ENCODE measurements at places on chromosomes 5 and 9.

DNA sequence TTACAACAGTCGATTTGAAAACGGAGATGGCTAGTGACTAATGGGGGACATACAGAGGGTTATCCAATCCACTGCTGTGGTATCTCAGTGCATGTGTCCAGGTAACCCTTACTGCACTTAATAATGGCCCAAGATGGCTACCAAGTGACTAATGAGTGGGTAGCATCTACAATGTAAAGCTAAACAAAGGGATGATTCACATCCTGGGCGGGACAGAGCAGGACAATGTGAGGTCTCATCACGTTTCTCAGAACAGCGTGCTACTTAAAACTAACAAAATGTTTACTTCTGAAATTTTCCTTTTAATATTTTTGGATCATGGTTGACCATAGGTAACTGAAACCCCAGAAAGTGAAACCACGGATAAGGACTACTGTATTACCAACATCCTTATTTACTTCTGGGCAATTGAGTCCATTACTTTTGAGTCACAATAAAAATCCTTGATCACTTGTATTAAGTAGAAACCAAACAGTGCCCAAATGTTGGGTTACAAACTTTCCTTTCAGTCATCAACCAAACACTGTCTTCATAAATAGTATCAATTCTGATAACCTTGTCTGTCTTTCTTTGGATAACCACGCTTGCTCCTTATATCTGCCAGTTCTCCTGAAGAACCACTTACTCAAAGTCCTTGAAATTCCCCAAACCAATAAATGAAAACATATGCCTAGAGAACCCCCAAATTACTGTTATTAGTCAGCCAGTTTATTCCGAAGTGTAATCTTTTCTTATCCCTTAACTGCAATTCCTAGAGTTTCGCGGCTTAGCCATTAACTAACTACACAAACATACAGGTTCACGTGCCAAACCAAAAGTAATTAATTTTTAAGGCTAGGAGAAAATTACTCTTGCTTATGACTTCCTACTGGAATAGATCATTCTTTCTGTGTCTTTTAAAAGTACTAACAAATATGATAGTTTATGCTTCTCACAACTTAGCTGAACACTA, 59.7 kb downstream of the ELL2 start:
- DNase-seq, result no peak

- no peak for DNase-seq
Observed at GRCh38 chr5:13783726-13784125, 160.8 kb downstream of the DNAH5 start.

DNA sequence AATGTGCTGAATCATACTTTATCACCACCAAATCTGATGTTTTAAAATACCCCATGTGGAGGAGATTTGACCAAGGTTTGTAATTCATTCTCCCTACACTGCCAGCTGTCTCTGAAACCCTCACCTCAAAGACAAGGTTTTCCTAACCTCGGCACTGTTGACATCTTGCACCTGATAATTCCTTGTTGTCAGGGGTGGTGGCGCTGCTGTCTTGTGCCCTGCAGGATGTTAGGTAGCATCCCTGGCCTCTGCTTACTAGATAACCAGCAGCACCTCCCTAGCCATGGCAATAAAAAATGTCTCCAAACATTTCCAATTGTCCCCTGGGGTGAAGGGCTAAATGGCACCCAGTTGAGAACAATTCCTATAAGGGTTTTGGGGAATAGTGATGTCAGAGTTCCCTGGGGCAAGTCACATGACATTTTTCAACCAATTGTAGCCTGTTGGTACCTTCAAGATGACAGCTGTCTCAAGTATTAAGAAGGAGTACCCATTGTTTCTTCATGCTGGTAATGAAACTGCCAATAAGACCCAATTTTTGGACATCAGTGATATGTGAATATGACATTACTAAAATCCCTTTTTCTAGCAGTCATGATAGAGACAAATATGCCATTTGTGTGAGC, 160.6 kb upstream of the PLCXD3 start:
- DNase-seq, result no peak

- no peak for DNase-seq
Observed at GRCh38 chr5:153352685-153353219, 137.7 kb upstream of the GRIA1 start.

- peak; percentile 55 for DNase-seq
Observed at GRCh38 chr5:218457-219291, 554 bp downstream of the SDHA start.

DNA sequence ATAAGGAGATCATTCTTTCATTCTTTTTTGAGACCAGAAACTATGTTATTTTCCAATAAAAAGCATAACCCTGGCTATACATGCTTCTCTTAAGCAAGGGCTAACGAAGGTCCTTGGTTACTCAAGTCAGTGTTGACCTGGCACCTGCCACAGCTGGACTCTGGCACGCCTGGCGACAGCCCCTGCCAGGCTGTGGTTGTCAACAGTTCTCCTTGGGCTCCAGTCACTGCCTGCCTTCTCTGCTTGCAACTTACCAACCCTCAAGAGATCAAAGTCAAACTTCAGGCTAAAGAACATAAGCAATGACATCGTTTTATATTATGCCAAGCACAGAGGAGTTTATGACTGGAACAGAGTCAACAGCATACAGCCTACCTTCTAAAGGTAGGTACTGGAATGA, 61.4 kb upstream of the TBC1D9B start:
- DNase-seq, result no peak

DNA sequence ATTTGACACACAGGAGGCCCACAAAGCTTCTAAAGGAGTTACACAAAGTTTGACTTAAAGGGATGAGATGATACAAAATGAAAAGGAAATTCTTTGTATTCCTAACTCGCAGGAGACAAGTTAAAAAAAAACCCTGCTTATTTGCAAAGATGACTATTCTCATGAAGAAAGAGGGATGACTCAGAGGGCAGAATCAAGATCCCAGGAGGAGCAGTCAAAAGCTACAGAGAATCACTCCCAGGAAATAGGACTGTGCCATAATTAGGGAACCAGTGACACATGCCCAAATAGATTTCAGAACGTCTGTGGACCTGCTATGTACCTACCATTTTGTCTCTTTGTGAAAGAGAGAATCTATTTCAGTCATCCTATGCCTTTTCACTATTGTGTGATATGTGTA, 103.5 kb upstream of the ARRDC3 start:
- DNase-seq, result no peak

- DNase-seq, result no peak
Observed at GRCh38 chr9:6557883-6558616, 87.5 kb downstream of the GLDC start.

- no peak for DNase-seq
Observed at GRCh38 chr5:171270136-171270535, 38.9 kb upstream of the TLX3 start.

DNA sequence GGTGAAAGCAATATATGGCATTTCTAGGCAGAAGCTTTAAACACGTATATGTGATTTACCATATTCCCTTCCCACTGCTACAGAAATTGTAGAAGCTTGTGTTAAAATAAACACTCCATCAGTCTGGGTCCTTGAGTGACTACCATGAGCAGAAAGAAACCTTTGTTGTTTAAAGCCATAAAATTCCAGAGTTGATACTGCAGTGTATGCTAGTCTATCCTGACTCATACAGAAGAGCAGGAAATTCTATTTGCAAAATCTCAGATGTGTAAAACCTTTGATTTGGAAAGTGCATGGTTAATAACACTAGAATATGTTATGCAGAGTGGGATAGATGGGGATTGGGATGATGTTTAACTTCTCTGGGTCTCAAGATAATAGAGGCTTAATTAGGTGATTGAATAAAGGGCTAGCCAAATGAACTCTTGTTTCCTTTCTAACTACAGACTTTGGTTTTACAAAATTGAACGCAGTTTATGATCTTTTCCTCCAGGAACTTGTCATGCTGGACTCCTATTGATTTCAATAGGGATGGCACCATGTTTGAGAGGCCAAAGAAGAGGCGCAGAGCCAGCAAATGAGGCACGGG, 282.7 kb upstream of the VLDLR start:
- no peak for DNase-seq

GRCh38 chr5:159735749-159736660, 180.3 kb upstream of the ADRA1B start:
- no peak for DNase-seq

GRCh38 chr5:133944263-133945185, 23.9 kb downstream of the C5orf15 start:
- no peak for DNase-seq

DNA sequence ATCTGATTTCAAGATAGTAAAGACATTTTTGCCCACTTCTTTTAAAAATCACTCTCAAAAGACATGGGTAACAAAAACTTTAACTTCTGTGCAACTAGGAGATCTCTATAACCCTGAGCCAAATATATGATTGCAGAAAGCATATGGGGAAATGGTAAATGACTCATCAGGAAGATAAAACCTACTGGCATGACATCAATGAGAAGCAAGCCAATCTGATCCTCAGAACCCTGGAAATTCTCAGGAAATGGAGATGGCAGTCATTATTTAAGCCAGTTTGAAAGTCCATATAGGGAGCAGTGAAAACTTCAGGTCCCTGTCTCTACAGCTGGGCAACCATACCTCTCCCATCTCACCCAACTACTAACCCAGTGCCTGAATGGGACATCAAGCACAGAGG, 249.7 kb upstream of the NREP start:
- DNase-seq, result no peak

GRCh38 chr9:6645355-6646292, at the start of gene GLDC:
Gene GLDC (minus strand): TSS chr9:6645729. CDS start chr9:6645499, 230 bp downstream.
- DNase-seq, result peak; percentile 74

GRCh38 chr5:124393584-124394379, 352.7 kb downstream of the ZNF608 start:
- DNase-seq, result no peak

DNA sequence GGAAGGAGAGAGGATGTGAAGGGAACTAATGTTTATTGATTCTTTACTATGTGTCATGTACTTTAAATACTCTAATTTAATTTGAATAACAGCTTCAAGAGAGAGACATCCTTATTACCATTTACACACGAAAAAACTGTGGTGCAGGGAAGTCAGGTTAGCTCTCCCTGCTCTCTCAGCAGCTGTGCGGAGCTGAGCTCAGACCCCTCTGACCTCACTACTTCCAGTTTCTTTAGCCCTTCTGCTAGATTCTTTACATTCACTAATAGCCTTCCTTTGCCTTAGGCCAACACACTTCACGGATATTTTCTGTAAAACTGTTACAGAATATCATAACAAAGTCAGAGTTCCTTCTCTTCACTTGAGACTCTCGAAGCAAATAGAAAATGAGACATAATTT, 131.3 kb upstream of the ARRDC3 start:
- no peak for DNase-seq

DNA sequence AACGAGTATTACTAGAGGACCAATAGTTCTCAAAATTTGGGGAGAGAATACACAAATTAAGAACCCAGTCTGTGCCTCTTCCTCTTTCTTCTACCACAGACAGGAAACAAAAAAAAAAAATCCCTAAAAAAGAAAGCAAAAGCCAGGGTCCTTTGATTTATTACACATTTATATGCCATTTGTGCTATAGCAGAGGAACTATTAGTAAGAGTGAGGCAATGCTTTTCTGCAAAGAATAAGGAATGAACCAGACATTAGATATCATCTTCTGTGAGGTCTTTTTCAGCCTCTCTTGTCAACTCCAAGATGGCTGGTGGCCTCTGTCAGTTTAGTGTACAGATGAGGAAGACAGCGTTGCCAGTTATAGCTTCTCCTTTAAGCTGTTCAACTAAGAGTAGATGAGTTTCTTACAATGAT, 127.6 kb downstream of the RFX3 start:
- no peak for DNase-seq

DNA sequence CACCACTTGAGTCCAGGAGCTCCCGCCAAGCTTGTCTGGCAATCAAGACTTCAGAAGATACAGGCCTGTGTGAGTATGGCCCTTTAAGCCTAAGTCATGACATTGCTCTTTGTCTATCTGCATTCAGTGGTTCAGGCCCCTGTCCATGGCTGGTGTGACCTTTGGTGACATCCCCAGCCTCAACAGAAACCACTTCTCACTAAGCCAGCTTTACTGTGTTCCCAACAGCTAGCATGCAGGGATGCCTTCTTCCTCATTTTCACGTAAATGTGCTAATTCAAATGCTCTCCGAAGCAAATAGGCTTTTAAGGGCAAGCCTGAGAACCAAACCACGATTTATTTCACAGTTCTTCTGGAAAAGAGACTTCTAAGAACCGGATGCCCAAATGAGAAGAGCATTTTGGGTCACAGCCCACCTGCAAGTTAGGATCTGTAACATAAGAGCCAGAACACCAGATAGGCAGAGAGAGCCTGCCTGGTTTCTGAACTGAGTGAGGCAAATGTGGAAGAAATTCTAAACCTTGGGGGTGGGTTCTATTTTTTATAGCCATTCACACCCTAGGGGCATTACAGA, 14.9 kb downstream of the CD180 start:
- DNase-seq, result no peak

GRCh38 chr5:149667084-149667828, 62.9 kb upstream of the PPARGC1B start:
- no peak for DNase-seq

DNA sequence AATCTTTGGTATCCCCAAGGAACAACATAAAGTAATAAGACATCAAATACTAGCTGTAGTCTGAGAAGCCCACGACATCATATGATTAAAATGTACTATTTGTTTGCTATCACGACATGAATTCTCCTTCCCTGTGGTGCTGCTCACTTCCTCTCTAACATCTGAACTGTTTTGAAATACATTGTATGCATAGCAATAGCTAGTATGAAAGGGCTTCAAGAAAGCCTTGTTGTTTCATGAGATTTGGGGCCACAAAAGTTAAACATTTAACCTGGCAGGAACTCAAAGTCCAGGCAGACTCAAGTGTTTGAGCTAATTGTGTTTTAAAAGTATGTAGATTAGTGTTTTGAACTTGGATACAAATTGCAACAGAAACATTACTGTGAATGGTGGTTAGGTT, 237.4 kb upstream of the PTGER4 start:
- DNase-seq, result no peak

GRCh38 chr5:89128092-89128491, 245.1 kb upstream of the MEF2C start:
- no peak for DNase-seq

GRCh38 chr5:6158974-6159831, 219.1 kb downstream of the MED10 start:
- no peak for DNase-seq

DNA sequence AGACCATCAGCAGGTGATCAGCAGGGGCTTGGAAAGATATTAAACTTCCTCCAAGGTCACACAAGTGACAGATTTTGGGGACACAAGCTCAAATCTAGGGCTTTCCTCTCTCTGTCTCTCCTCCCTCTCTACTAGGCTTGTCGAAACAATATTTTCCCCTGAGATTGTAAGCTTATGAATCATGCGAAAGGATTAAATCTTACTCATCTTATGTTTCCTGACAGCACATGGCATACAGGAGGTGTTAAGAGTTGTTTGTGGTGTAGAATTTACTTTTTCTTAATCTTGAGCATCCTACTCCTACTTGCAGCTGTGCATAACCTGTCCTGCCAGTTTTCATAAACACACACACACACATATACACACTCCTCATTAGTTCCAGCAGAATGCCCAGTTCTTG, 186.3 kb downstream of the MARCHF11 start:
- DNase-seq, result no peak

DNA sequence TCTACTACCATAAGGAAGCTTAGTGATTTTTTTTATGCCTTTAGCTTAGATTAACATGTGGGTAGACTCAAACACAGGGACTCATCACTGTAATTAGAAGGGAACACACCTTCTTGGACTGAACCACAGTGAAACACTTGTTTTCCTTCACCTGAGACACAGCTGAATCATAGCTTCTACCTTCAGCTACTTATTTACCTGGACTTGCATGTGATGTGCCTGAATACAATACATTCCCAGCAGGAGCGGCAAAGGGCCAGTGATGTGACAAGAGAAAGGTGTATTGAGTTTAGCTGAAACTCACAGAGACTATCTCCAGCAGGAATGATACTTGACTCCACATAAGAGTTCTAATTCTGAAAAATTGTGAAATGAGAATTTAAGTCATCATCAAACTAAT, 37.8 kb downstream of the GRAMD2B start:
- DNase-seq, result no peak
